ENCODE measurements at places on chromosomes 3 and 15.

DNA sequence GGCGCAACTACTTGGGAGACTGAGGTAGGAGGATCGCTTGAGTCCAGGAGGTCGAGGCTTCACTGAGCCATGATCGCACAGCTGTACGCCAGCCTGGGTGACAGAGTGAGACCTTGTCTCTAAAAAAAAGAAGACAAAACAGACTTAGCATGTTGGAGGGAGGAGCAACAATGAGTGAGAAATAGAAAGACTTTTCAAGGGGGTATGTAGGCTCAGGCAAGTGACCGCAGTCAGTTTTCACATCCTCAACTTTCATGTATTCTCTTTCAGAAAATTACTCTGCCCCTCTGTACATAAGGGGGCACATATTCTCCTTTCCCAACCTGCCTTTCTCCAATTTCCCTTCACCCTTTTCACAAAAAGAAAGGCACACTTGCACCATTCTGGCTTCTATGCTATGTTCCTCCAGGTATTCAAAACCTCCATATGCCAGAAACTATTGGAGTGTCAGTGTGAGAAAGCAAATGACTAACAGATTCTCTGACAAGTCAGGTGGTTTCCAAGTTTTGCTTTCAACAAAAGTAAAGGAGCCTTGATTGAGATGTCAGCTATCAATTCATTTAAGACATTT lies 7.6 kb downstream of the NSUN3 start:
- DNase-seq, result no peak

DNA sequence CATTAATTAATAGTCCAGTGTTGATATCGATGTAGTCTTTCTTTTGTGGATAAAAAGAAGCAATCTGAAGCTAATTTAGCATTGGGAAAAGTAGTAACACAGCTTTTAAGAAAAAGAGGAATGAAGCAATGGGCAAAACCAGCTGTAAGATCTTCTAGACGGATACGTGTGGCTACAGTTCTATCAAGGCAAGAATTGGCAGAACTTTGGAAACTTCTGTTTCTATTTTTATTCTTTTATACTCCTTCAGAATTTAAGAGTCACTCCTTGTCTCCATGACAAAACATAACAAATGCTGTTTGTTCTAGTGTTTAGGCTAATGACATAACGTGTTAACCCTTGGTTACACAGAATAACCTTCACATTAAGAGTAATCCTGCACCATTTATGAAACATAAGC lies 289.2 kb downstream of the ROBO2 start:
- DNase-seq, result no peak

- DNase-seq, result no peak
Observed at GRCh38 chr3:176611703-176612102, 585.6 kb downstream of the TBL1XR1 start.

GRCh38 chr15:60272623-60273022 lies 125.2 kb downstream of the ANXA2 start:
- DNase-seq, result no peak

GRCh38 chr15:101803676-101804075 lies 367 bp downstream of the OR4F6 start:
- DNase-seq, result no peak

DNA sequence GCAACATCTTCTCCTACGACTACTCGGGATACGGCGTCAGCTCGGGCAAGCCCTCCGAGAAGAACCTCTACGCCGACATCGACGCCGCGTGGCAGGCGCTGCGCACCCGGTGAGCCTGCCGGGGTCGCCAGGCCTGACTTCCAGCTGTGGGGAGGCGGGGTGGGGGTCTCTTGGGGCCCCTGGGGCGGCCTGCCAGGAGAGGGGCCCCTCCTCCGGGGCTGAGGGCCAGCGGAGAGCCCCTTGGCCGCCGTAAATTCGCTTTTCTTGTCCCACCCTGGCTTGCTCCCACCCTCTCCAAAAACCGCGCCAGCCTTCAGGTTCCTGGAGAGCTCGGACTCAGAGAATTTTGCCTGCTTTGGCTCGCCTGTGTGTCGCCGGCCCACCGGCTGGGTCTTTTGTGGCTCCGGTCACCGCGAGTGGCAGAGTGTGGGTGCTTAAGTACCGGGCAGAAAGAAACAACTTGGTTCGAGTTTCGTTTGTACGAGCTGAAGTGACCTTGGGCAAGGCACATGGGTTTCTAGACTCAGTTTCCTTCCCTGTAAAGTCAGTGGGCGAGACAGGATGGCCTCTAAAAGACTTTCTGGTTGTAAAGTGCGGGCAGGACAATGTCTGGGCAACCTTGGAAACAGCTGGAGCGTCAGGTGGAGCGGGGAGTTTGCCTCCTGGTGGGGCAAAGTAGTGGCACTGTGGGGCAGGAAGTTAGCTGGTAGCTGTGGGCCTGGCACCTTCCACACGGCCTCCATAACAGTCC lies 976 bp downstream of the ABHD17C start:
- peak; percentile 24 for DNase-seq

All from NCI-H226 (cell line).